ENCODE measurements at places on chromosomes 3 and 15.

GRCh38 chr3:55826731-55827496 lies 339.8 kb upstream of the WNT5A start:
- no peaks in the 10 kb centered on the region for H3K4me1 ChIP-seq
- no peaks in the 10 kb centered on the region for H3K27me3 ChIP-seq
- H3K4me3 ChIP-seq, result no peak overlapping the region
- no peak overlapping the region for H3K27ac ChIP-seq
- peaks cover 6% of the 10 kb centered on the region for H3K36me3 ChIP-seq

GRCh38 chr3:146929696-146930095 lies 324.6 kb upstream of the PLSCR5 start:
- no peak overlapping the region for H3K4me3 ChIP-seq
- no peak for DNase-seq

DNA sequence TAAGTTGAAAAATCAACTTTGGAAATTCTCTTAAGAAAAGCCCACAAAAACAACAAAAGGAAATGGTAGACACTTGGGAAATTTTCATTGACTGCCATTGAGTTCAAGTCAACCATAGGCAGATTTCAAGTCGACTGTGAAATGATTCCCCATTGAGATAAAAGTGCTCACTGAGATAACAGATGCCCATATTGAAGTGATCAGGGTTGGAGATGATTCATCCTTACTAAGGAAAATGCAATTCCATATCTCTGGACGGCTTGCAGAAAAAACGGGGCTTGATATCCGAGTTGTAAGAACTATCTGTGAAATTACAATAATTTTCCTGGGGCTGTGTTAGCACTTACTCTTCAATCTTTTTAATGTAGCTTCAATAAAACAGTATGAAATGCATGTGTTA lies 373.1 kb upstream of the THRB start:
- no peak for DNase-seq
- H3K4me1 ChIP-seq, result no peaks in the 10 kb centered on the region
- H3K36me3 ChIP-seq, result no peaks in the 10 kb centered on the region
- H3K27me3 ChIP-seq, result peaks cover 3% of the 10 kb centered on the region
- H3K4me3 ChIP-seq, result no peak overlapping the region

DNA sequence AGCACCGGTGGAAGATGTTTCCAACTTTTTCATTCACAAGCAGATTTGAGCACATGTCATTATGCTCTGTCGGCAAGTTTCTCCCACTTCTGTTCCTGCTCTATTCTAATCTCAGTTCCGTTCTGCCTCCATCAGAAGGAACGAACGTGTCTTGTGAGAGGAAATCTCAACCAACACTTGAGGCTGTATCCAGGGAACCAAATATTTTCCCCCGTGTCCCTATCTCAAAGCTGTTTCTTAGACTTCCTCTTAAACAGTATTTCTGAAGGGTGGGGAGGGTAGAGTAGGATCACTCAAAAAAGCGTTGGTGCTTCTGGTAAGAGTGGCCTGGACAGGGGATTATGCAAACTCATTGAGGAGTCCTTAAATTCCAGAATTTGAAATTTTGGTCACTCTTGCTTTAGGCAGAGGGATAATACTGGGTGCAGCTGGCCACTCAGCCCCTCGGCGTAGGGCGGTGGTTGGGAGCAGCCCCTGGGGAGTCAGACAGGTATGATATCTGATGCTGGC lies 54.9 kb downstream of the FRMD4B start:
- H3K27me3 ChIP-seq, result no peaks in the 10 kb centered on the region
- H3K4me1 ChIP-seq, result no peaks in the 10 kb centered on the region
- H3K27ac ChIP-seq, result peak overlapping the region; percentile 9
- no peak for DNase-seq

Data from progenitor cell of endocrine pancreas (in vitro differentiated cells).